ENCODE measurements at places on chromosomes 1 and 21. TPM values are rescaled to one million over a fixed set of nuclear protein-coding genes. Genes with fewer than 3 reads are reported as not detected.

GRCh38 chr21:35345954-35346353, 296.9 kb upstream of the RUNX1 start:
- no peak for DNase-seq

PLCH2 gene
- total RNA-seq: 0.33 TPM

DNA sequence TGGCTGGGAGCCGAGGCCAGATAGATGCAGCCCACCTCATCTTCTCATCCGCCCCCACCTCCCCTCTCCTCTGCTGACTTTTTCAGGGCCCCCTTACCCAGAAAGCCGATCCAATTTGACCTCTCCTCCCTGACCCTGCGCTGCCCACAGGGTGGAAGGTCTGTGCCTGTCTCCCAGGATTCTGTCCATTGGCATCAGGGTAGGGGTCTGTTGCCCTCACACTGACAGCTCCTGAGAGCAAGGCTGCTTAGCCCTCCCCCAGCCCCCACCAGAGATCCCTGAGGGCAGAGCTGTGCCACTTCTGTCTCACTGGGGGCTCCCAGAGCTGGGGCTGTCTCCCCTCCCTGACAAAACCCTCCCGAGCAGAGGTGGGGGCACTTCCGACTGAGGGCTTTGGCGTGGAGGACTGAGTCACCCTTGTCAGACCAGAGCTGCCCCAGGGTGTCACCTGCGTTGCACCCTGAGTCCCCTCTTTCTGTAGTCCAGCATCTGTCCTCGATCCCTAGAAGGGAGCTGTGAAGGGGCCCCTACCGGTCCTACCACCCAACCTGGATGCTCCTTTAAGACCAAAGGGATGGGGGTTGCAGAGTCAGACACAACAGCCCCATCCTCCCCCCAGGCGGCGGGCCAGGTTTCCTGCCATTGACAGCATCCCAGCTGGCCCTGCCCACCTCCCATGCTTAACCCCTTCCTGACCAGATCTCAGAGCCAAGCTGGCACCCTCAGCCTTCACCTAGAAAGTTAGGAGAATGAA, 2.4 kb upstream of the FAM110D start:
- peak; percentile 84 for DNase-seq

- DNase-seq: no peak
These were observed 2.2 kb upstream of the PPM1J start for GRCh38 chr1:112717263-112717873.

SYCP1 gene
- not detected for total RNA-seq

ETV3L gene
- total RNA-seq: not detected

GRCh38 chr1:181588631-181589030, 105.3 kb downstream of the CACNA1E start:
- no peak for DNase-seq

SYT6 gene
- total RNA-seq: not detected

GRCh38 chr1:180898441-180899219, 14.1 kb upstream of the KIAA1614 start:
- no peak for DNase-seq

HMCN1 gene
- 17.3 TPM for total RNA-seq

FCMR gene
- total RNA-seq: 3.3 TPM

ST6GALNAC3 gene
- total RNA-seq: 18.9 TPM

GRCh38 chr1:51280321-51280978, 44.4 kb downstream of the RNF11 start:
- DNase-seq: no peak

- DNase-seq: peak; percentile 65
These were observed 18.6 kb upstream of the COL18A1 start for GRCh38 chr21:45386336-45386727.

VAMP3 gene
- 119 TPM for total RNA-seq

ADAM15 gene
- 146 TPM for total RNA-seq

DNA sequence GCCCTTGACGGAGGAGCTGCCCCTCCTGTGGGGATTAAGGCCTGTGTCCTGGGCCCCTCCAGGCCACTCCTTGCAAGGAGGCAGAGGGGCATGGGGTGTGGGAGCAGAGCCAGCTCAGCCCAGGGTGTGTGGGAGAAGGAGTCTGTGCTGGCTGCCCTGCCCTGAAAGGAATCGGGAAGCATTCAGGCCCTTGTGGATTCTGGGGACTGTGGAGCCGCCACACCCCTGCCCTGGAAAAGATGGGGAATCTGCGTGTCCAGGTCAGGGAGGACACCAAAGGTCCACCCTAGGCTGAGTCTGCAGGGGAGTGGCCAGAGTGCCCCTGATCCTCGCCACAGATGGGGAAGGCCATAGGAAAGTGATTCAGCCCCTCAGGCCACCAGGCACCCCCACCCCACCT, 16.5 kb upstream of the PRDM16 start:
- DNase-seq: peak; percentile 26

SLC1A7 gene
- 1.7 TPM for total RNA-seq

- DNase-seq: no peak
These were observed 212.7 kb upstream of the JUN start for GRCh38 chr1:58996341-58997059.

DNA sequence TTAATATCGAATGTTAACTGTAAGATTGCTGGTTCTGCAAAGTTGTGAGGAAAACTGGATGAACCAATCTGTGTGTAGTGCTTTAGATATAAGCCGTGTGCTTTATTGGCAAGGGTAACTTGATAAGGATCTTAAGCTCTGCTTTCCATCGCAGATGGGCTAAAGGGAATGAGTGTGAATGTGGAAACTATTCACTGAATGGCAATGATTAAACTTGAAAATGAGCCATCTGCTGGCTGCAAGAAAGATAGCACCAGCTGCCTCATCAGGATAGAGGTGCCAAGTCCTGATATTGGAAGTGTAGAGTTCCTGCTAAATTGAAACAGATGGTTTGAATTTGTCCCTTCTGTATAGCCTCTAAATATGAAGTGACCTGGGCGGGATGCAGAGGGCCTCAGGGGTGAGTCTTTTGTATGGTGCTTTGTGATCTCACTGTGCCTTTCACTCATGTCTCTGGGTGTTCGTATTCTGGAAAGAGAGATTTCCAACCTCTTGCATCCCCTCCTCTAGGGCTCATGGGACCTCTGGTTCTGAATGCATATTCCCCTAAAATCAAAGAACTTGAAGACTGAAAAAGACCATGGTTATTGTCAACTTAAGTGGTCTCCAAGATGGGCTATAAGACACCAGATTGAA, 9.2 kb downstream of the FCRL3 start:
- DNase-seq: no peak

CAMSAP2 gene
- 31.9 TPM for total RNA-seq

DNA sequence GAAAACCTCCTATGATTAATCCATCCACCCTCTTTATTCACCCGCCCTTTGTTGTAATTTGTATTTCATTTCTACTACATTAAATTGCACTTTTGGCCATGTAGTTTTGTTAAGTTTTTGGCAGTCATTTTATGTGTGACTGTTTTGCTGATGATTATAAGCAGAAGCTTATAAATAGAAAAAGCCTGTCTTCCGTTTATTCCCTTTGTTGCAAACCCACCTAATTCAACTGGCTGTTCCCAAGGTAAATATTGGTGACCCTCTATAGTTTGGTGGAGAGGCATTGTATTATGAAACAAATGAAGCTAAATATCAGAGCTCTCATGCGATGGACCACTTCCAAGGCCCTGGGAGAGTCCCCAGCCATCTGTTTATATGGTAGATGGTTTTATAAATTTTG, 36.7 kb upstream of the IGSF3 start:
- DNase-seq: no peak

- no peak for DNase-seq
These were observed 2.9 kb upstream of the GPR25 start for GRCh38 chr1:200869753-200870391.
